ENCODE measurements at places on chromosomes 3 and 15.

- peak; percentile 63 for DNase-seq
Measured at GRCh38 chr3:42535981-42536784, 33.7 kb downstream of the VIPR1 start.

DNA sequence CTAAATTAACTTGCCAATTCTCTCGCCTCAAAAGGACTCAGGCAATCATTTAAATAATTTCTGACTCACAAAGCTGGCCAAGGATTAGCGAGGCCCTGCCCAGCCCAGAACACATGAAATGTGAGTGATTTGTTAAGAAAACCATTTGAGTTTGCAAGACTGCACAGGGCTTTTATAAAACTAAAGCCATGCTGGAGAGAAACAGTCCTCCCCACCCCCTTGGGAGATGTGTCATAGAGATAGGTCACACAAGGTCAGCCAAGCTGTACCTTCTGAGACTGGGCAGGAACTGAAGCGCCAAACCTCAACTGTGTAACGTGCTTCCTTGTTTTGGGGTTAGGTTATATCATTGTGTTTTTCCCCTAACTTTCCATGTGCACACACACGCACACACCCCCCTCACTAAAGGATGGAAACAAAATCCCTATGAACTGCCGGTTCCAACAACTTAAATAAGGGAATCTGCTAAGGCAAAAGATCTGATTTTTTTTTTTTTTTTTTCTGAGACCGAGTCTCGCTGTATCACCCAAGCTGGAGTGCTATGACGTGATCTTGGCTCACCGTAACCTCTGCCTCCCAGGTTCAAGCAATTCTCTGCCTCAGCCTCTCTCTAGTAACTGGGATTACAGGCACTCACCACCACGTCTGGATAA lies 8.1 kb downstream of the SPATA12 start:
- peak; percentile 84 for DNase-seq

- no peak for DNase-seq
Measured at GRCh38 chr3:61524933-61525332, 36.4 kb upstream of the PTPRG start.

- no peak for DNase-seq
Measured at GRCh38 chr3:167716920-167717319, 17.8 kb downstream of the PDCD10 start.

DNA sequence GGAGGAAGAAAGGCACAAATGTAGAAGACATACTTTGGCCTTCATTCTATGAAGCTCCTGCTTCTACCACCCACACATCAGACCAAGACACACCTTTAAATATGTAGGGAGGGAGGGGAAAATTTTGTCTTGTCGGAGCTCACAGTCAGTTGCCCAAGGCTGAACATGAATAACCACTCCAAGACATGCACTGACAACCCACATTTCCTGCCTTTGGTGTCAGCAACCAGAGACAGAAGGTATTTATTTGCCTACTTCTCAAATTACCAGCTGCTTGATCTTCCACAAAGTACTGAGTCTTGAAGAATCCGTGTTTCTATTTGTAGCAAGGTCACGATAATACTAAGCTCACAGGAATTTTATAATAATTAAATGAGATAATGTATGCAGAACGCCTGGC lies 169.7 kb downstream of the KCNMB2 start:
- no peak for DNase-seq

DNA sequence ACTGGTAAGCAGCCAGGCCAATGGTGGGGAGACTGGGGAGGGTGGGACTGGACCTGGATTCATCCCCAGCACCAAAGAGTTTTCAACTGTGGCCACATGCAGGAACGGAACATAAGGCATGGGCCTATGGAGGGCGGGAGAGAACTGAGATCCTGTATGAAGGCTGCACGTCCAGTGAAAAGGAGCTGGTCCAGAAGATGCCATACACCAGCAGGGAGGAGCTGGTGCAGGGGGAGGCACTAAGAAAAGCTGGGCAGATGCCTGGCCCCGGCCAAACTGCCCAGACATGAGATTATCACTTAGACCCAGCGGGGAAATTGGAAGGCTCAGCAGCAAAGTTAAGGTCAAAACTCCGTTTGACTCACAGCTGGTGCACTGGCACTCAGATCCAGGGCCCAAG lies 58.1 kb upstream of the MCF2L2 start:
- DNase-seq = no peak

DNA sequence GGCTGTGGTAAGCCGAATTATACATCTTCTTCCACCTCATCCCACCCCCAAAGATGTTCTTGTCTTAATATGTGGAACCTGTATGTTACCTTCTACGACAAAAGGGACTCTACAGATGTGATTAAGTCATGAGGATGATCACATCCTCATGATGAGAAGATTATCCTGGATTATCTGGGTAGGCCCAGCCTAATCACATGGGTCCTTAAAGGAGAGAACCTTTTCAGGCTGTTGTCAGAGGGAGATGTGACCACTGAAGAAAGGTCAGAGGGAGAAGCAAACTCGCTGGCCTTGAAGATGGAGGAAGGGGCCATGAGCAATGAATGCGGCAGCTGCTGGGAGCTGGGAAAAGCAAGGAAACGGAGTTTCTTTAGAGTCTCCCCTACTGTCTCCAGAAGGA lies 12.9 kb upstream of the SCG3 start:
- DNase-seq = no peak

DNA sequence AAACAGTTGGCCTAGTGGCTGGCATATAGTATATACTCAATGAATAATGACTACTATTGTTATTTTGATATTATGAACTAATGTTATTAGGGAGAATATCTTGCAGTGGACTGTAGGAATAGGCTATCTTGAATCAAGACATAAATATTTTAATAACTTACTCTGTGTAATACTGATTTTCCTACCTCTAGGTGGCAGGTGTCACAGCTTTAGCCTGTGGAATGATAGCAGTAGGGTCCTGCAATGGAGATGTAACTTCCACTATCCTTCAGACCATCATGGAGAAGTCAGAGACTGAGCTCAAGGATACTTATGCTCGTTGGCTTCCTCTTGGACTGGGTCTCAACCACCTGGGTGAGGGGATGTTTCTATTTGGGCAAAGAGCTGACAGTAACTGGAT lies 6.5 kb downstream of the PSMD2 start:
- DNase-seq = no peak
